Endodermal cell (in vitro differentiated cells): ENCODE measurements at places on chromosomes 5 and 9. TPM values are rescaled to one million over a fixed set of nuclear protein-coding genes. Genes with fewer than 3 reads are reported as not detected.

DNA sequence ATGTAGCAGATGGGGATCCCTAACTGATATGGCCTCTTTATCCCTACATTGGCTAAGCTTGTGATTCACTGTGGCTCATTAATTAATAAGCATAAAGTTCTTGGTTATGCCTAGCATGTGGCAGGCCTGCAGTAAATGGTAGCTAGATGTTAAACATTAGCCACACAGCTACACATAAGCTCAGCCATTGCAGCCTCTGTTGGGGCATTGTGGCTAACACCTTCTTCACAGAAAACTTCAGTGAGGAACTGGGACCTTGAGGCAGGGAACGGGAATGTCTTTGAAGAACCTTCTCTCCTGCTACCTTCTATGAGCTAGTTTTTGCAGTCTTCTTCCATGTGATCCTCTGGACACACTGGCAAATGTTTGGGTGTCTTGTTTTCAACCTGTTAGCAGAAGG lies 338.2 kb downstream of the NTRK2 start:
- H3K36me3 ChIP-seq = no peaks in the 10 kb centered on the region
- H3K4me1 ChIP-seq = no peaks in the 10 kb centered on the region
- DNase-seq = no peak
- H3K27ac ChIP-seq = no peak overlapping the region
- H3K27me3 ChIP-seq = no peaks in the 10 kb centered on the region
- H3K4me3 ChIP-seq = no peak overlapping the region

GRCh38 chr9:111851553-111851952 lies 45.1 kb upstream of the UGCG start:
- no peaks in the 10 kb centered on the region for H3K27me3 ChIP-seq
- no peaks in the 10 kb centered on the region for H3K4me1 ChIP-seq
- H3K4me3 ChIP-seq = no peak overlapping the region
- H3K36me3 ChIP-seq = no peaks in the 10 kb centered on the region
- no peak for DNase-seq

Gene FOXD4L6
- not detected in 2 replicates for total RNA-seq

Gene KCNV2
- 2.0 TPM in 2 replicates for total RNA-seq

DNA sequence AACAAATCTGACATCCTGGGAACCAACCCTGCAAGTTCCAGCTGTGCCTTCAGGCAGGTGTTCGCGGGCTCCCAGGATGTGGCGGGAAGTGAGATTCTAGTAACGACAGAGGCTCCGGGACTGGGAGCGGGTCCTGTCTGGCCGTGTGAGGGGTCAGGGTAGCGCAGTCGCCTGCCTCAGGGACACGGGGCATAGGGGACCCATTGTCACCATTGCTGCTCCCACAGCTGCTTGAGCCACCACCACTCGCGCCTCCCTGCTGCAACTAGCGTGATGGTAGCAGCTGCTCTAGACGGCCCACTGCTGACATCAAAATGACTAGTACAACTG lies 468.5 kb downstream of the CDH9 start:
- H3K4me3 ChIP-seq = no peak overlapping the region
- DNase-seq = no peak
- no peaks in the 10 kb centered on the region for H3K27me3 ChIP-seq

DNA sequence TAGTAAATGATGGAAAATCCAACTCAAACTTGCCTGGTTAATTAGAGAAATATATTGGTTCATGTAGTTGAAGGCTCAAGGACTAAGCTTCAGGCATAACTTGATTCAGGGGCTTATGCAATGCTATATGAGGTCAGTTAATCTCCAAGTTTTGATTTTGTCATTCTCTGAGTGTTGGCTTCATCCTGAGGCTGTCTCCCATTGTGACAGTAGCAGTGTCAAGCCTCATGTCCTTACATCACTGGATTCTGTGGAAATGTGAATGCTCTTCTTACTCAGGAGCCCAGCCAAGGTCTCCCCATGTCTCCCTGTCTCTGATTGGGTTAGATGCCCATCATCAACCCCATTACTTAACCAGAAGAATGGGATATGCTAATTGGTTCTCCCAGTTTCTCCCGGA lies 44.4 kb upstream of the SNX2 start:
- no peak overlapping the region for H3K4me3 ChIP-seq
- no peaks in the 10 kb centered on the region for H3K4me1 ChIP-seq
- no peaks in the 10 kb centered on the region for H3K36me3 ChIP-seq
- DNase-seq = no peak
- H3K27me3 ChIP-seq = no peaks in the 10 kb centered on the region

DNA sequence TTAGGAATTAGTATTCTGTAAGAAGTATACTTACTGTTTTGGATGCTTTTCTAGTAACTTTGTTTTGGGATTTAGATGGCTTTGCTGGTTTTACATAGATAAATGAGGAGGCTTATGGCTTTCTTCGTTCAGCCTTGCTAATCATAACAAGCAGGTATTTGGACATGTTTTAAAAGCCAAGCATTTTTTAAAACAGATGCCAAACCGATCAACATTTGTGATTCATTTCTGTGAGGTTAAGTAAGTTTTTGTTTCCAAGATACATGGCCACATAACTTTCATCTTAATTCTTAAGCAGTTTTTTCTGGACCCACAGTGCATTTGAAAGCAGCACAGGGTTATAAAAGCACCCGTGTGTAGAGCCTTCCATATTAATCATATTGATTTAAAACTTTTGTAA lies 21.7 kb downstream of the TARS1 start:
- peaks cover 95% of the 10 kb centered on the region for H3K36me3 ChIP-seq
- no peak overlapping the region for H3K27ac ChIP-seq
- DNase-seq = no peak
- no peaks in the 10 kb centered on the region for H3K27me3 ChIP-seq
- H3K4me1 ChIP-seq = no peaks in the 10 kb centered on the region

- H3K36me3 ChIP-seq = peaks cover 12% of the 10 kb centered on the region
- no peak overlapping the region for H3K27ac ChIP-seq
- peaks cover 11% of the 10 kb centered on the region for H3K4me1 ChIP-seq
- H3K27me3 ChIP-seq = no peaks in the 10 kb centered on the region
- no peak for DNase-seq
- peak overlapping the region; percentile 37 for H3K4me3 ChIP-seq
These were observed 122.0 kb downstream of the GALNT10 start for GRCh38 chr5:154312576-154312975.

- H3K4me3 ChIP-seq = no peak overlapping the region
- no peak overlapping the region for H3K27ac ChIP-seq
- DNase-seq = no peak
- H3K27me3 ChIP-seq = no peaks in the 10 kb centered on the region
- H3K4me1 ChIP-seq = no peaks in the 10 kb centered on the region
These were observed 84.0 kb upstream of the AGXT2 start for GRCh38 chr5:35131723-35132122.

DNA sequence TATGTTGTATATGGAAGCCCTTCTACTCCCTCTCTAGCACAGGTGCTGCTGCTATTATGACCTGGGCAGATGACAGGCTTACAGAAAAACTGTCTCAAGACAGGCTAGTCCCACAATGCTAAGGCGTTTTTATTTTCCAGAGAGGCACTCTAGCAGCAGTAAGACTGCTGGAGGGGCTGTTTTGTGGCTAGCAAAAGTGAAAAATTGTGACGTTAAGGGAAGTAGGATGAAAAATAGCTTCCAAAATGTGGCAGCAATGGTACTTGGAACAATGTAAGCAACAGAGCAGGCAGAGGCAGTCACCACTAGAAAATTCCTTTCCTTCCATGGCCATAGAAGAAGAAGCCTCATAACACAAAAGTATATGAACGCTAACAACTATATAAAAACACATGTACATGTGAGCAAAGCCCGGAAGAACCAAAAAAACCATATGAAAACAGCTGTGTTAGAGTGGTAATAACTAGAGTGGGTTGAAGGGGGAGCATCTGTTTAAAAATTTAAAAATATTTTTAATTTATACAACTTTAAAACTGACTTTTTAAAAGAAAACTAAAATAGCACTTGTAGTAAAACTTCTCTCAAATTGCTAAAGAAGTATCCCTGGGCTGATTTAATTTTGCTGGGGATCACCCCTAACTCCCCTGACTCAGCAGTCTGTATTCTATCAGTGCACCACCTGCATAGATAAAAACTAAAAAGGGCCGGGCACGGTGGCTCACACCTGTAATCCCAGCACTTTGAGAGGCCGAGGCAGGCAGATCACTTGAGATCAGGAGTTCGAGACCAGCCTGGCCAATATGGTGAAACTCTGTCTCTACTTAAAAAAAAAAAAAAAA lies 30.6 kb downstream of the CLINT1 start:
- no peaks in the 10 kb centered on the region for H3K36me3 ChIP-seq
- H3K27ac ChIP-seq = no peak overlapping the region
- DNase-seq = no peak
- H3K27me3 ChIP-seq = no peaks in the 10 kb centered on the region
- H3K4me3 ChIP-seq = no peak overlapping the region

Gene TESK1
- 29.5 to 35.2 TPM (median 31.4 TPM) in 3 replicates for total RNA-seq

DNA sequence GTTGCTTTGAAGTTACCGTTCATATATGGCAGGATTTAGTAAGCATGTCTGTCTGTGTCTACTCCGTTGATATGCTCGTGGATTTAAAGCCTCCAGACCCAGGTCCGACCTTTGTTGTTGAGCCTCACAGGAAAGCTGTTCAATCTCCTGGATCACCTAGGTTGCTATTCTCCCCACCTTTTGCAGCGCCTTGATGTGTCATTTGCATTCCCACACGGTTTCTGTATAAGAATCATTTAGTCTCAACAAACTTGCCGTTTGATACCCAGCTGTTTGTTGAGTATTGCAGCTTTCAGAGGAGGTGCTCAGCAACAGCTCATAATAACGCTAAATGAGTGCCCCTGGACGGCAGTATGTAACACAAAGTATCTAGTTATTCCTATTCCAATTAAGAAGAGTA lies 1.2 kb upstream of the ADGRV1 start:
- peak; percentile 62 for DNase-seq
- H3K36me3 ChIP-seq = no peaks in the 10 kb centered on the region
- peak overlapping the region; percentile 89 for H3K4me3 ChIP-seq
- H3K27ac ChIP-seq = no peak overlapping the region

DNA sequence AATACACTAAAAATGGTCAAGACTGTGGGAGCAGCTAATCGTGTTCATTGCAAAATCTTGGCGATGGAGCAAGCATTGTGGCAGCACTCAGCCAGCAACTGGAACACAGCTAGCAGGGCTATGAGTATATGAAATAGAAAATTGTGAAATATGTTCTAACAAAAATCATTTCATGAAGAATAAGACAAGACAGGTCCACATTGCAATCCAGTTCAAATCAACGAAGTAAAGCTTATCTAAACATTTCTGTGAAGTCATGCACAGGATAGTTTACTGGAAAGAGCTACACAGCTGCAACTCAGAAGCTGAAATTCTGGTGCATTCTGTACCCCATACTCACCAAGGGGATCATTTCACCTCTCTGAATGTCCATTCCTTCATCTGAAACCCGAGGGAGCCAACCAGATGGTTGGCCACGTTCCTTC lies 5.3 kb upstream of the NFIL3 start:
- peaks cover 21% of the 10 kb centered on the region for H3K27me3 ChIP-seq
- no peak overlapping the region for H3K27ac ChIP-seq
- H3K4me3 ChIP-seq = no peak overlapping the region
- no peaks in the 10 kb centered on the region for H3K36me3 ChIP-seq

DNA sequence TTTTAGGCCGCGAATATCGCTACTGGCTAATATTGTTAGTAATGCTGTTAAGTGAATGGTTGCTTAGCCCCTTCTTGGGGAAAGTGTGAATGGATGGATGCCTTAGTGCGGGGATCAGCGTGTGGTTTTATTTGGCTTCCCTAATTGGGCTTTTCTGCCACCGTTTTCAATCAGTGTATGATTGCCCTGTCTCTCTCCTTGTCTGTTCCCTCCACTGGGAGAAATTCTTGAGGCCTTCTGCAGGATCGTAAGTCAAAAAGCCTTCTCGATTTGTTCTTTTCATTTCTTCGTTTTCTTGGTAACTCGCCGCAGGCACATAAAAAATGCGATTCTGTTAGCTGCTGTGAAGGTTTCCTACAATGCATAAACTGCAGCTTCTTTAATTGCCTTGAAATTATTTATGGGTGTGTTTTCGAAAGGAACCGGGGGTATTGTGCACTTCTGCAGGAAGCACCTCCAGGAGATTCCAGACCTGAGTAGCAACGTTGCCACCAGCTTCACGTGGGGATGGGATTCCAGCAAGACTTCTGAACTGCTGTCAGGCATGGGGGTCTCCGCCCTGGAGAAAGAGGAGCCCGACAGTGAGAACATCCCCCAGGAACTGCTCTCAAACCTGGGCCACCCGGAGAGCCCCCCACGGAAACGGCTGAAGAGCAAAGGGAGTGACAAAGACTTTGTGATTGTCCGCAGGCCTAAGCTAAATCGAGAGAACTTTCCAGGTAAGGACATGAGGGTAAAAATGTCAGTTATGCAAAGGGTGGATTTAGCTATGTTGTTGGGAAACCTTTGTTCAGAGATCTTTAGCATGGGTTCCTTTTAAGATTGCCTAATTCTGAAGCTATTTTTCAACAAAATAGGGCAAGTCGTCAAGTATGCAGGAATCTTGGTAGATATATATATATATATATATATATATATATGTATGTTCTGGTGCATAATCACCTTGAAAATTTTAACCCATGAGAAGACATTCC lies 700 bp downstream of the SKP2 start:
- H3K4me1 ChIP-seq = peaks cover 13% of the 10 kb centered on the region
- peak overlapping the region; percentile 93 for H3K4me3 ChIP-seq
- H3K27me3 ChIP-seq = no peaks in the 10 kb centered on the region
- H3K36me3 ChIP-seq = peaks cover 41% of the 10 kb centered on the region
- H3K27ac ChIP-seq = no peak overlapping the region

DNA sequence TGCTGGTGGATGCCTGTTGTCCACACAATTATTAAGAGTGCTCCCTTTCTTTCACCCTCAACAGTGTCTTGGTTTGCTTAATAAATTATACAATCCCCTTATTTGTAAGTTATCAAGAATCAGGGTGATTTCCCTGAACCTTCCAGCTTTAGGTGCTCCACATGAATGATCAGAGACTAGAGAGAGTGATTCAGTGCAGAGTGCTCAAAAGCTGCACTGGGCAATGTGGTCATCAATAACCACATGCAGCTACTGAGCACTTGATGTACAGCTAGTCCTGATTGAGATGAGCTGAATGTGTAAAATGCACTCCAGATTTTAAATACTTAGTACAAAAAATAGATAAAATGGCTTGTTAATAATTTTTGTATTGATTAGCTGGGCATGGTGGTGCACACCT lies 76.8 kb upstream of the TRIO start:
- H3K27ac ChIP-seq = no peak overlapping the region
- H3K4me1 ChIP-seq = no peaks in the 10 kb centered on the region
- no peak overlapping the region for H3K4me3 ChIP-seq
- no peak for DNase-seq
- no peaks in the 10 kb centered on the region for H3K27me3 ChIP-seq

- no peaks in the 10 kb centered on the region for H3K36me3 ChIP-seq
- peaks cover 3% of the 10 kb centered on the region for H3K4me1 ChIP-seq
- no peaks in the 10 kb centered on the region for H3K27me3 ChIP-seq
- DNase-seq = no peak
- H3K4me3 ChIP-seq = no peak overlapping the region
- H3K27ac ChIP-seq = no peak overlapping the region
These were observed 54.0 kb upstream of the C5orf58 start for GRCh38 chr5:170178814-170179213.

Gene SPINK6
- not detected in 2 replicates for total RNA-seq

Gene FBXO4
- total RNA-seq = 0.84 to 3.5 TPM (median 1.9 TPM) in 3 replicates

DNA sequence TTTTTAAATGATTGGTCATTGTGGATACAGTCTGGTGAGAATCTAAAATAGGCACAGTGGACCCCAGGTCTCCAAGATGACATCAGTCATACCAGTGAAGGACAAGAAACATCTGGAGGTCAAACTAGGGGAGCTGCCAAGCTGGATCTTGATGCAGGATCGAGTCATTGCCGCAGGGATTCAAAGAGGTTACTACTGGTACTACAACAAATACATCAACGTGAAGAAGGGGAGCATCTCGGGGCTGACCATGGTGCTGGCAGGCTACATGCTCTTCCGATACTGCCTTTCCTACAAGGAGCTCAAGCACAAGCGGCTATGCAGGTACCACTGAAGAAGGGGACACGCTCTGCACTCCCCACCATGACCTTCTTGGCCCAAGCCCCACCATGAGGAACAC lies 20.9 kb downstream of the FOXB2 start:
- H3K36me3 ChIP-seq = no peaks in the 10 kb centered on the region
- H3K27ac ChIP-seq = no peak overlapping the region
- peaks cover 12% of the 10 kb centered on the region for H3K27me3 ChIP-seq
